ENCODE measurements at places on chromosomes 6 and 20. TPM values are rescaled to one million over a fixed set of nuclear protein-coding genes. Genes with fewer than 3 reads are reported as not detected.

DNA sequence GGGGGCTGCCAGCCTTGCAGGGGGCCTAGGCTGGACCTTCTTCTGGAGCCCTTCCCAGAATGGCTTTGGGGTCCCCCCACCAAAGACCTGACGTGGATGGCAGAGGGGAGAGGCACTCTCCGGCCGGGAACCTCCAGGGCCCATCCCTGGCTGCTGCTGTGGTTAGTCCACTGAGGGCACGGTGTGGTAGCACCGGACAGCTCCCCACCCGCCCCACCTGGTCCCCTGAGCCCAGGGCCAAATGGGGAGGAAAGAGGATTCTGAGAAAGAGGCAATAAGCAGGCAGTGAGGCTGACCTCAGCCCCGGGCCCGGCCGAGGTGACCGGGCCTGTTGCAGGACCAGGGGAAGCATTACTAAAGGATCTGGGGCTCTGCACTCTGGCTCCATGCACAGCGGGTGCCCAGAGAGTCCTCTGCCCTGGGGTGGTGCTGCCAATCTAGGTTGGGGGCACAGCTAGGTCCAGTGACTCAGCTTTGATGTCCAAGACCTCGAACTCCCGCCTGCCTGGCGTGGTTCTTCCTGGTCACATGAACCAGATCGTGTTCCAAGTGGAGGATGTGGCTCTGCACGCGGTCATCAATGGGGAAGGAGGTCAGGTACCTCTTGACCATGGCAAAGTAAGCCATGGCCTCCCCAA lies 2.2 kb downstream of the CENPB start:
- no peak for DNase-seq

DNA sequence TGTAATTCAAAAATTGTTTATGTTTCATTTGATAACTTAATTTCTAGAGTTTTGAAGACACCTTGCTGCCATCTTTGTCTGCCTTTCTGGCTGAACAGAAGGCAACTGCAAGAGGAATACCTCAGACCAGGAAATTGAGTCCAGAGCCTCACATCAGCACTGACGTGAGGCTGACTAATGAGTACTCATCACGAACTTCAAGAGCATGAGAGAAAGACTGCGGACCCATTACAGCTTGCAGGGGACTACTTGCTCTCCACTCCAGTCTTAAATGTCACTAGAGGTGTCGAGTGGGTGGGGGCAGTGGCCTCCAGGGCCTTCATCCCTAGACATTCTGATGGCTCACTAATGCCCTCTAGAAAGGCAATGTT lies 109.5 kb upstream of the SSTR4 start:
- DNase-seq, result no peak

- DNase-seq, result no peak
These were observed 30.2 kb upstream of the FRMD1 start for GRCh38 chr6:168109171-168109570.

- DNase-seq, result no peak
These were observed 144.6 kb upstream of the CITED2 start for GRCh38 chr6:139519097-139519496.

The NRSN1 gene
- total RNA-seq, result not detected

The LY6G6F gene
- total RNA-seq, result not detected

The TFAP2B gene
- total RNA-seq, result not detected

The DACT2 gene
- not detected for total RNA-seq

The APCDD1L gene
- not detected for total RNA-seq
